HT-29 (cell line): ENCODE measurements at places on chromosomes 7 and 10. TPM values are rescaled to one million over a fixed set of nuclear protein-coding genes. Genes with fewer than 3 reads are reported as not detected.
A peak's percentile ranks its signal among the peaks of the same experiment; 100 is the strongest.

DNA sequence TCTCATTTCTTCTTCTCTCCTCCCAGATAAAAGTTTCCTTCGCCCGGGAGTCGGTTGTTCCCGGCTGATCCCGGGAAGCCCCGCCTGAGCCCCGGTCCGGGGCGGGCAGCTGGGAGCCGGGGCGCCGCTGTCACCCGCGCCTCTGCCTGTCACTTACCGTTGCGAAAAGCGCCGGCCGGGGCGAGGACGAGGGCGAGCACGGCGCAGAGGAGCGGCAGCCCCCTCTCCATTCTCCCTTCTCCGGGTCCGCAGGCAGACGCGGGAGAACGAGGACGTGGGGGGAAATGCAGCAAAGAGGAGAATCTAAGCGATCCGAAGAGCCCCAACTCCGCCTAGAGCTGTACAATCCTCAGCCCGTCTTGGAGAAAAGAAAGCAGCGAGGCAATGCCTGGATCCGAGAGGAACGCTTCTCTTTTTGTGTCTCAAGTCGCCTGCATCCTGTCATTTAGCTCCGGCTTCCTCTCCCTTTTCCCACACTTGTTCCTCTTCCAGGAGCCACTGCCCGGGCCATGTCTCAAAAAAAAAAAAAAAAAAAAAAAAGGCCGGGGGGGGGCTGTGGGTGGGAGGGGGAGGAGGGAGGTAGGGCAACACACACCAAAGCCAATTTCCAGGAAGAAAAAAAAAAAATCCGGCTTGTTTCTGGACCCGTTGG lies at the start of gene NRP1:
Gene NRP1, minus strand, starts transcription at position 515 of the 652 bp plus-strand sequence. Its CDS starts 285 bp downstream, at position 230.
- DNase-seq: peak; percentile 61

The TUBB8 gene
- total RNA-seq: not detected in 2 replicates

GRCh38 chr10:49761201-49761788 lies 828 bp downstream of the OGDHL start:
- DNase-seq: no peak

- DNase-seq: no peak
Measured at GRCh38 chr10:86712317-86712707, 44.0 kb downstream of the LDB3 start.

The CLRN3 gene
- 17.7 and 21.5 TPM in 2 replicates for total RNA-seq

The ZNF800 gene
- 15.9 and 19.1 TPM in 2 replicates for total RNA-seq

DNA sequence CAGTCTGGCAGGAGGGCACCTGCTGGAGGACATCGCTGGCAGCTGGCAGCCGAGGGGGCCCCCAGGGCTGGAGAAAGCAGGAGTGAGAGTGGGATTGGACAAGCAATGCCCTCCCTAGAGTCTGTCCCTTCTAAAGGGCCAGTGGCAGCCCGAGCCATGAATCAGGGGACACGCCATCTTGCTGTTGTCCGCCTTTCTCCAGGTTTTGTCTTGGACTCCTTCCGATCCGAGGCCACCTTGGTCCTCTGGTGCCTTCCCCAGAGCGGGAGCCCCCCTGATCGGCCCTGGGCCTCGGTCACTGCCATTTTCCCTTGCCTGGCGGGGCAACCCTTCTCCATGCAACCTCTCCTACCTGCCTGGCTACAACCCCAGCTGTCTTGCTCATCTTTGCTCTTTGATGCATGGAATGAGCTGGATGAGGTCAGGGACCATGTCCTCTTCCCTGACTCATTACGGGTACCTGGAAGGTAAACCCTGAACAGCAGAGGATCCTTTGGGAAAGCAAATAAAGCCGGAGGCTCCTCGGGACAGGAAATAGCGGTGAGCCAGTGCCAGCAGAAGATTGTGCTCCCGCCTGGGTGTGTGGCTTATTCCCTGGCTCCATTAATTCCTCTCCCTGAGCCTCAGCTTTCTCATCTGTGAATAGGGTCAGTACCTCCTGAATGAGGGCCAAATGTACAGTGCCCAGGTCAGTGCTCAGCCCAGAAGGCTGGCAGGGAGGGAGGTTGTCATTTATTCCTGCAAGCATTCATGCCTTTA lies 112.0 kb downstream of the GRK5 start:
- no peak for DNase-seq

GRCh38 chr7:29900745-29901144 lies 88.9 kb downstream of the SCRN1 start:
- no peak for DNase-seq

GRCh38 chr7:124323597-124323996 lies 290.7 kb upstream of the TMEM229A start:
- no peak for DNase-seq

DNA sequence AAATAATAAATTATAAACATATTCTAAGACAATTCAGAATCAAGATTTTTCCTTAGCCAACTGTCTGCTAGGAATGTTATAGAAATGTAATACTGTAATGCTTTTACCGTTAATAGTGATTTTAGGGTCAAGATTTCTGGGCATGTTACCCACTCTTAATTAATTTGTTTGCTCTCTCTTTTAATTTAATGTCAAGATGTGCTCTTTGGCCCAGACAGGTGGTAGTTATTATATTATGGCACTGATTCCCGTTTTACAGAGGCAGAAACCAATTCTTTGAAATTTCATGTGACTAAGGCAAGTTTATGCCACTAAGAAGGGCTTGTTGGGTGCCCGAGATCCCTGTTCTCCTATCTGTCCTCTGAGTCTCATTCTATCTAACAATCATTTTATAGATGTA lies 959 bp upstream of the FAM107B start:
- no peak for DNase-seq

DNA sequence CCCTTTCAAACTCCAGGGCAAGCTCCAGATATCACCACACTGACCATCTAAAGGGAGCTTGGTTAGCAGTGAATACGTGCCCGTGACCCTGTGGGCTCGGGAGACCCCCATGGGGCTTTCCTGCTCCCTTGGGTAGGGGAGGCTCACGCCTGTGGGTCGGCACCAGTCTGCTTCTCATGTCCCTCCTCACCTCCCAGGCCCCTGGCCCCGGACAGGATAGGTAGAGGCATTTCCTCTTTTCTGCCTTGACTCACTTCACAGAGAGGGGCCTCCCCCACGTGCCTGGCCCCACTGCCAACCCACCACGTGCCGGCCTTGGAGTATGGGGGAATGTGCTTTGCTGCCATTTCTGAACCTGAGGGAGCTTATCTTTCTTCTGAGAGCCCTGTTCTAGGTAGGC lies 131.3 kb upstream of the FAM20C start:
- no peak for DNase-seq

The CYP2C19 gene
- total RNA-seq: 0.44 TPM in 1 of 2 replicates, not detected in the other

DNA sequence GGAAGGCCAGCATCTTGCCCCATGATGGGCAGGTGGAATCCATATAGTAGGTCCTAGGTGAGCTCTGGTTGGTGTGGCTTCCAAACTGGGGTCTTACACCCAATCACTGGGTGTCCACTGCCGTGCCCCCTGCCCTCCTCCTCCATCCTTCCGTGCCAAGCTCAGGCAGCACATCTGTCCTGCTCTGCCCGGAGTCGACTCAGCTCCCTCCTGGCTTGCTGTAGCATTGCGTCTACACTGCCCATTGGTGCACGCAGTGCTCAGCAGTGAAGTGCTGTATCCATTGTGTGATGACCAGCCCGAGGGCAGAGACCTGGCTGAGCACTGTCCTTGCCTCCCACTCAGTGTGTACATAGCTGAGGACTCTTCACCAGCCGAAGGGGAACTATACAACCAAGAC lies 148.4 kb downstream of the ADAM12 start:
- no peak for DNase-seq

The LRIT1 gene
- total RNA-seq: not detected in 2 replicates

The AKR1D1 gene
- total RNA-seq: not detected in 2 replicates

GRCh38 chr10:88849234-88849633 lies 2.4 kb downstream of the ANKRD22 start:
- DNase-seq: no peak

The PTN gene
- total RNA-seq: not detected in 2 replicates

The MKI67 gene
- total RNA-seq: 49.8 and 66.9 TPM in 2 replicates

- DNase-seq: no peak
Measured at GRCh38 chr7:28980451-28981160, 22.5 kb upstream of the TRIL start.

DNA sequence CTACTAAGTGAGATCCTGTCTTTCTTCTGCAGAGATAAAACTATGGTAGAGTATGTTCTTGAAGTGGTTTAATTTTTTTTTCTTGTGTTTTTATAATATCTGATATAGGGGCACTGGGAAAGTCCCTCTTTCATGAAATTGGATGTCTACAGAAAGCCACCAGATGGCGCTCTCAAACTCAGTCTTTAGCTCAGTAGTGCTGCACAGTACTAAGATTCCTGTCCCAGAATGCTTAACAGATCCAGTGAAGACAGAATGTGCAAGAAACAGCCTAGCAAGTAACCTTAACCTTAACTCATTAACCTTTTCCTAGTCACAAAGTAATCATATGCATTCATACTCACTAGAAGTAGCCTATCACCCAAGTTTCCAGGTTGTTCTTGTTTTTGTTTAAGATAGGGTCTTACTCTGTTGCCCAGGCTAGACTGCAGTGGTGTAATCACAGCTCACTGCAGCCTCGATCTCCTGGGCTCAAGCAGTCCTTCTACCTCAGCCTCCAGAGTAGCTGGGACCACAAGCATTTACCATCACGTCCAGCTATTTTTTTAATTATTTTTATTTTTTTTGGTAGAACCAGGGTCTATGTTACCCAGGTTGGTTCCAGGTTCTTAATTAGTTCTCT lies 56.7 kb downstream of the IDE start:
- DNase-seq: peak; percentile 91

The UBTD1 gene
- total RNA-seq: 21.2 and 23.5 TPM in 2 replicates

- DNase-seq: no peak
Measured at GRCh38 chr7:159136442-159136841, 8.2 kb downstream of the VIPR2 start.

DNA sequence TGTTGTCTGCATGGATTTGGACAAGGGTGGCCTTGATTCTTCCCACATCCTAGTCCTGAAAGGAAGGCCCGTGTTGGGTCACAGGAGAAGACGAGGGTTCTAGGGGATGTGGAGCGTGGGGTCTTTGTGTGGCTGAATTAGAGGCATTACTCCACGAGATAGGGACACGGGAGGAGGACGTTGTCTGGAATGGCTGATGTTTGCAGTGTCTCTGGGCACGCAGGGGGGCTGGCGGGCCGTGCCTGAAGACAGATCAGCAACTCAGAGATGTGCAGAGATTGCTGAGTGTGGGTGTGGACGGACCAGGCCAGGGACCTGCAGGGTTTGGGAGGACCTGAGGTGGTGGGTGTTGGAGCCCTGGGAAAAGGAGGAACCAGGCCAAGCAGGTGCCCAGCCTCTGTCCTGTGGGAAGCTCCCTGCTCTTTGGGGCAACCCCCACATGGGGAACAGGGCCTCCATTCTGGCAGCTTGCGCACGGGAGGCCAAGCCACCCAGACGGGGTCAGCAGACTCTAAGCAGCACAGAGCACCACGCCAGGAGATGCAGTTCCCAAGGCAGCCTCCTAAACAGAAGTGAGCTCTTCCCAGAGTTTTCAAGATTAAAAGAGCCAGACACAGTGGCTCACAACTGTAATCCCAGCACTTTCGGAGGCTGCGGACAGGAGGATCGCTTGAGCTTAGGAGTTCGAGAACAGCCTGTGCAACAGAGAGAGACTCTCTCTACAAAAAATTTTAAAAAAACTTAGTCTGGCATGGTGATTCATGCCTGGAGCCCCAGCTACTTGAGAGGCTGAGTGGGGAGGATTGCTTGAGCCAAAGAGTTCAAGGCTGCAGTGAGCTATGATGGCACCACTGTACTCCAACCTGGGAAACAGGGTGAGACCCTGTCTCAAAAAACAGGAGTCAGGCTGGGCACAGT lies 71.0 kb upstream of the GTF2I start:
- DNase-seq: no peak

The SH2B2 gene
- total RNA-seq: 2.0 TPM in 2 replicates

The OR9A2 gene
- total RNA-seq: 0.29 TPM in 1 of 2 replicates, not detected in the other

GRCh38 chr10:15879058-15879457 lies 18.8 kb upstream of the MINDY3 start:
- DNase-seq: peak; percentile 45

The TEX36 gene
- not detected in 2 replicates for total RNA-seq

- DNase-seq: no peak
Measured at GRCh38 chr10:11636697-11637303, 25.4 kb upstream of the USP6NL start.

The COL28A1 gene
- 0.08 and 0.44 TPM in 2 replicates for total RNA-seq

- DNase-seq: no peak
Measured at GRCh38 chr7:71995111-71995510, 417.0 kb downstream of the CALN1 start.

The EPHA1 gene
- total RNA-seq: 54.3 and 65.6 TPM in 2 replicates

DNA sequence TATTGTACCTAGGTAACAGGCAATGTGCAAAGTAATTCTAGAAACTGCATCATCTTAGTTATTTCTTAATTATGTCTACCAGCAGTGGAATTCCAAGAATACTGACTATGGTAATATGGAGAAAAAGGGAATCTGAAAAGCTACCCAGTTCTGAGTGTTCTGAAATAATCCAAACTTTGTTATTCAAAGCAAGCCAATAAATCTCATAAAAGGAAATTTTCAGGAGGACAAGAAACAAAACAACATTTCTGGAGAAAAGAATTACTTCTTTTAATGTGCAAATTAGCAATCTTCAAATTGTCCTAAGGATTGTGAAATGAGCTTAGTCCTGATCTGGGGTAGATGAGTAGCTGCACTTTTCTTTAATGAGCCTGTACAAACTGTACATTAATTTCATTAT lies 88.8 kb downstream of the MYO3A start:
- no peak for DNase-seq

DNA sequence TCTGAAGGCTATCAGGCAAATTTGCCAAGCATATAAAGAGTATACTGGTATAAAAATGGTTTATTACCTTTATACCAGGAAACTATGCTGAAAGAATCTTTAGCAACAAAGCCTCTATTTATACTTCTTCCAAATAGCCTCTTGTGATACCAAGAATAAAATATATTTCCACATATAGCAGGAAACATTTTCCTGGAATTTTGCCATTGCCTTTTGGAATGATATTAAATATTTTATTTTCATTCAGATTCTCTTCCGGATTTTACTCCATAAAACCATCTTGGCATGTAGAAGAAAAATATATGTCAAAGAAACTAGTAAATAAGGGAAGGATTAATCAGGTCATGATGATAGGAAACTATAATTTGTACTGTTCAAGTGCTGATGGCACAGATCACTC lies 17.7 kb downstream of the SOSTDC1 start:
- no peak for DNase-seq
